Prostate gland (tissue), 2 donors: ENCODE measurements at places on chromosomes 11 and 22. TPM values are rescaled to one million over a fixed set of nuclear protein-coding genes. Genes with fewer than 3 reads are reported as not detected.

Gene SEPTIN3
- 2.3 TPM for total RNA-seq

Gene KLHL35
- 28.4 TPM for total RNA-seq

- no peak for DNase-seq
Measured at GRCh38 chr11:100769165-100769564, 82.1 kb downstream of the ARHGAP42 start.

DNA sequence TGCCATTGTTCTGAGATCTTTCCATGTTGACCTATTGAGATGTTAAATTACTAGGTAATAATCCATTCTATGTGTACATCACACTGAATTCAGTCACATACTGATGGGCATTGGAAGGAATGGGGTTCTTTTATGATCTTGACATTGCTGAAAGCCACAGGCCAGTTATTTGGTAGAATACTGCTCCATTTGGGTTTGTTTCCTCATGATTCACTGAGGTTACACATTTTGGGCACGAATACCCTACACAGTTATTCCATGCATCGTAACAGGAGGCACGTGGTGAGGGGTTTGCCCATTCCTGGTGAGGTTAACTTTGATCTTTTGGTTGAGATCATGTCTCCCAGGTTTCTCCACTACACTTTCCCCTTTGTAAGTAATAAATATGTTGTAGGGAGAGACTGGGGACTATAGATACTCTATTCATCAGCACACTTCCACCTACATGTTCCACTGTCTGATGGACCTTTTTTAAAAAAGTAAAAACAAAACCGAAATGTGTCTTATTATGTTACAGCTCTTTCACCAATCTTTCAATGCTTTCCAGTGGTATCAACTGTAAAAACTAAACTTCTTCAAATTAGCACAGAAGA is 12.0 kb upstream of the FOLR1 start:
- no peak for DNase-seq

DNA sequence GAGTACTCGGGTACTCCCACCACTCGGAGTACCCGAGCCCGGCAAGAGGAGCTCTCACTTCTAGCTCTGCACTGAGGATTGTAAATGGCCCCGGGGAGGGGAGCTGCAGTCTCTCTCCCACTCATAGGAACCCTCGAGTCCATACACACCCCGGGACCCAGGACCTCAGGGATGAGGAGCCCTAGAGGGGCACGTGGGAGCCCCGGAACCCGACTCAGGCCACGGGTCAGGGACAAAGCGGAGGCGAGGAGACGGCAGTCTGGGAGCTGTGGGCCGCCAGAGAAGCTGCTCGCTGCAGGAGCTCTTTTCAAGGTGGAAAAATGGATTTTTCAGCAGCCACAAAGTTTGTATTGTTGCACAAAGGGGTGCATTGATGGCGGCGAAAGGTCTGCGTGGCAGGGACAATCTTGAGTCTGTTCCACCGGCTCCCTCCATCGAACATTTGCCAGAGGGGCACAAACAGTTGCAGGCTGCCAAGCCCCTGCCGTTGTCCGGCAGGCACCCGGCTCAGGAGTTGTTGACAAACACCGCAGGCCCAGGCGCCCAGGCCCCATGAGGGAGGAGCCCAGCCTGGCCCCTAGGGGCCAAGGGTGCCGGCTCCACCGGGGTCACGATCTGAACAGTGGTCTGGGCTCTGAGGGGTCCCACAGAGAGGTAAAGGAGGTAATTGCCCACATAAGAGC is 5.7 kb upstream of the FLI1 start:
- DNase-seq: no peak

DNA sequence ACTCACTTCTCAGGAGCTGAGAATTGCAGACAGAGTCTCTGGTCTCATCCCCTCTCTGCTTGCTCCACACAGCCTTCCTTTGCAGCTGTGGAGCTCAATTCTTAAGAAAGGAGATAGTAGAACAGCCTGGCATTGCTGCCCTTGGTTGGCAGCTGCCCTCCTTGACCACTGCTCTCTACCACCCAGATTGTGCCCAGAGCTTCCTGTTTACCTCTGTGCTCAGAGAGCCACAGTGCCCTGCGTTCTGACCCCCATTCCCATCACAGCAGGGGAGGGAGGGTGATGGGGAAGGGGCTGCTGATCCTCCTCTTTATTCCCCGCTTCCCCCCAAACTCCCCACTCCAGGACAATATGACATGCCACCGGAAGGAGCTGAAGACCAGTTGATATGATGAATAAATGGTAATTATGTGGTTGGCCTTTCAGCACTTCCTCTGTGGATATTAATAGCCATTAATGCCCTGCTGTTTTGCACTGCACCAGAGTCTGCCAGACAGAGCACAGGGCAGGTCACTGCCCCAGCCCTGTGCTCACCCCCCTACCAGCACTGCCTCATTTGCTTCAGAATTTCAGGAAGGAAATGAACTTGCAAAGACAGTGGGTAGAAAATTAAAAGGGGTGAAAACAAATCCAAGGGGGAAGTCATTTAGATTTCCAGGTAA is 426.8 kb upstream of the CADM1 start:
- DNase-seq: no peak

- peak; percentile 74 for DNase-seq
Measured at GRCh38 chr22:44085743-44086270, 61.7 kb downstream of the PARVB start.

DNA sequence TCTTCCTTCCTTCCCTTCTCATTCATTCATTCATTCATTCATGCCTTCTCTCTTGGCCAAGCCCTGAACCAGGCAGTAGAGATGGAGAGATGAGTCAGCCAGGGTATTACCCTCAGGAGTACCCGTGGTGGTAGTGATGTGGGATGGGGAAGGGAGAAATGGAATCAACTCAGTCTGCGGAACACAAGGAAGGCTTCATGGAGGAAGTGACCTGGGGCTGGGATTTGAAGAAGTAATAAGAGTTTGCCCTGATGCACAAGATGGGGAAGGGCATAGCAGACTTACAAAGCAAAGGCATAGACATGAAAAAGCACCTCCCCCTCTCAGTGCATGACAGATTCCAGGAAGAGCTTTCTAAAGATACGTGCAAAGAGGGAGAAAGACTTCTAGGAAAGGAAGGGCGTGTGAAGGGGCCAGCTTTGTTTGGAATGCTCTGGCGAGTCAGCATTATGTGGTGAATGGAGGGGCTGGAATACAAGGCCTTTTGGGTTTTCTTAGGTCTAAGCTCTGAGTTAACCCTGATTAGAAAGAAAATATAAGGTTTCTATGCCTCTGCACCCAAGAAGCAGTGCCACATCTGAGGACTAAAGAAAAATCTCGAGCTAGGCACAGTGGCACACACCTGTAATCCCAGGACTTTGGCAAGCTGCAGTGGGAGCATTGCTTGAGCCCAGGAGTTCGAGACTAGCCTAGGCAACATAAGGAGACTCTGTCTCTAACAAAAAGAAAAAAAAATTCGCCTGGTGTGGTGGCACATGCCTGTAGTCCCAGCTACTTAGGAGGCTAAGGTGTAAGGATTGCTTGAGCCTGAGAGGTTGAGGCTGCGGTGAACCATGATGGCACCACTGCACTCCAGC is 36.4 kb upstream of the ACER3 start:
- no peak for DNase-seq

DNA sequence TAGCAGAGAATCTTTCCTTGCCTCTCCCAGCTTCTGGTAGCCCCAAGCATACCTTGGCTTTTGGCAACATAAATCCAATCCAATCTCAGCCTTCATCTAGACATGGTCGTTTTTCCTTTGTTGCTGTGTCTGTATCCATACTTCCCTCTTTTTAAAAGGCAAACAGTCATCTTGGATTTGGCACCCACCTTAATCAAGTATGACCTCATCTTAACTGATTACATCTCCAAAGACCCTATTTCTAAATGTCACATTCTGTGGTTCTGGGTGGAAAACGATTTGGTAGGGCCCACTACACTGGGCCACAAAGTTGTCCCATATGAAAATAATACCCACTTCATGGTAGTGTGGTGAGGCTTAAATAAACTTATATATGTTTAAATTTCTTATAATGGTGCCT is 852 bp downstream of the BUD13 start:
- DNase-seq: no peak

DNA sequence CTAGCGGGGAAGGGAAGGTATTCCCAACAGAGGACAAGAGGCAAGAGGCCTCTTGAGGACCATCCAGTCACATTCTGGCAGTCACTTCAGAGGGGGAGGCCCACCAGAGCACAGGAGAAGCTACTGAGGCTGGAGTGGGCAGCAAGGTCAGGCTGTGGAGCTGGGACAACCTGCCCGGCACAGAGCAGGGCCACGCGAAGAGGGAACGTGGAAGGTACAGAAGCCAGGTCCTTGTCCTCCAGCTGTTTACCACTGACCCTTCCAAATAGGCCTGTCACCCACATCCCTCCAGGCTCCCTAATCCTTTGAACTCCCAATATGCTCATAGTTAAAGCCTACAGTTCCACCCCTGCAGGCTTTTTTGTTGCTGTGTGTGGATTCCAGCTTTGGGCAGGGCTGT is 76.9 kb downstream of the IGLL1 start:
- DNase-seq: no peak

- DNase-seq: no peak
Measured at GRCh38 chr11:93319224-93319839, 11.2 kb upstream of the DEUP1 start.

GRCh38 chr11:12224537-12224893 is 114.1 kb downstream of the MICAL2 start:
- DNase-seq: peak; percentile 69

DNA sequence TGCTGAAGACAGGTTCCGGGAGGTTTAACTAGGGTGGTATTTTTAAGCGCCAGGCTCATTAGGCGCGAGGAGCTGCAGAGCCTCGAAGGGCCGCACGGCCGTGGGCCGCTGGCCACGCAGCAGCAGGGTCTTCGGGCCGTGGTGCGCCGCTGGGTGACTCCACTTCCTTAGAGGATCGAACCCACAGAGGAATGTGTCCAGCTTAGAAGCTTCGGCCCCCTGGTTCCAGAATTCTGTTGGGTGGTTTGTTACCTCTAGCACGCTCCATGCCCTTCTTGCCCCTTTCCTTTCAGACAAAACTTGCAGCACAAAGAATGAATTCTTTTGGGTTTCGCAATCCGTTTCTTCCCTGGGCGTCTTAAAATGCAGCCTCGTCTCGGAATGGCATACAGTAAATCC is 773 bp upstream of the PATL1 start:
- peak; percentile 29 for DNase-seq

GRCh38 chr11:1078191-1078601 is 3.5 kb downstream of the MUC2 start:
- DNase-seq: no peak

DNA sequence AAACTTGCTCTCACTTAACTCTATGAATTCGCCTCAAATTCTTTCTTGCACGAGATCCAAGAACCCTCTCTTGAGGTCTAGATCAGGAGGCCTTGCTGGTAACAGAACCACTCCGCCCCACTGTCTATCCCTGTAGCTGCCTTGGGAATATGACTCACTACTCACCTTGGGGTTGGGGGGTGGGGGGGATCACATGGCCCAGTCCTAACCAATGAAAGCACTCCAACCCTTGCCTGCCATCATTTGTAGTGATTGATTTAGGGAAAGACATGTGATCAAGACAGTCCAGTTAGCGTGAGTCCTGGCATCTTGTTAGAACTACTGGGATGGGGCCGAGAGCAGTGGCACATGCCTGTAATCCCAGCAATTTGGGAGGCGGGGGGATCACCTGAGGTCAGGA is 4.8 kb upstream of the MRTFA start:
- no peak for DNase-seq

GRCh38 chr11:128970598-128971190 is 28.0 kb upstream of the TP53AIP1 start:
- DNase-seq: no peak
